NCI-H187 treated with DMSO at 0.1 percent for 48 hours (cell line): ENCODE measurements at places on chromosomes 3 and 15.

GRCh38 chr3:124322966-124323365 is 331.0 kb upstream of the ROPN1 start:
- no peak for DNase-seq

- DNase-seq, result no peak
Measured at GRCh38 chr3:124772081-124772831, 42.0 kb downstream of the UMPS start.

DNA sequence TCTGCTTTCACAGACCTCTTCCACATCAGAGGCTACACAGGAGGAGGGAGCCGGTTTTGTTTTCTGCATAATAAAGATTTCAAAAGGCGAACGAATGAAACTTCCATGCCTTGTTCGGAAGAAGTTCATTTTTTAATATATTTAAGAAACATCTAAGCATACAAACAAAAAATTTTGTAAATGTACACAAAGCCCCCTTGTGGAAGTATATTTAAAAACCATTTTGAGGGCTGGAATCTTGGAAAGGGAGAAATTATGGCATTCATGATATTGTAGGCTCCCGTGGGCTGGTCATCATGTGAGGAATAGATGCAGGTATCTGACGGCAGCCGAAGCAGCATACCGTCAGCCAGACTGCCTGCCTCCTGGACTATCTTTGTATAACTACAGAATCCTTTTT is 90.4 kb downstream of the MECOM start:
- no peak for DNase-seq

DNA sequence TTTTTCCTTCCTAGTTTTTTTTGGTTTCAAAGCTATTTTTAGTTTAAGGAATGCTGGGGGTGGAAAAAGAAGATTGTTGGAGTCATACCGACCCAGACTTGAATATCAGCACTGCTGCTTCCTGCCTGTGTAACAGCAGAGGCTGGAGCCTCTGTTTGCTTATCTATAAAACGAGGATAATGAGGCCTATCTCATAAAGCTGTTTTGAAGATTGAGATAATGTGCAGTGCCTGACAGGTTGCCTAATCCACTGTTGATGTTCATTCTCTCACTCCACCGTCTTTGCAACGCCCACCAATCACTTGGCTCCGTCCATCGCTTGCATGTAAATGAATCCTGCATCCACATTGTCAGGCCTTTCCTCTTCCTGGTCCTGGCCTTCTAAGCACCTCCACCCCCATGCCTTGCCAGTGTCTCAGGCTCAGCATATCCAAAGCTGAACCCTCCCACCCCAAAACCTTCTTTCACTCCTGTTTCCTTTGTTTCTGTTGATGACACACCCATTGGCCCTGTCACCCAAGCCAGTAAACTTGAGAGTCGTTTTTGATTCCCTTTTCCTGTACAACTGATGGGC is 94.9 kb downstream of the MEX3B start:
- no peak for DNase-seq

DNA sequence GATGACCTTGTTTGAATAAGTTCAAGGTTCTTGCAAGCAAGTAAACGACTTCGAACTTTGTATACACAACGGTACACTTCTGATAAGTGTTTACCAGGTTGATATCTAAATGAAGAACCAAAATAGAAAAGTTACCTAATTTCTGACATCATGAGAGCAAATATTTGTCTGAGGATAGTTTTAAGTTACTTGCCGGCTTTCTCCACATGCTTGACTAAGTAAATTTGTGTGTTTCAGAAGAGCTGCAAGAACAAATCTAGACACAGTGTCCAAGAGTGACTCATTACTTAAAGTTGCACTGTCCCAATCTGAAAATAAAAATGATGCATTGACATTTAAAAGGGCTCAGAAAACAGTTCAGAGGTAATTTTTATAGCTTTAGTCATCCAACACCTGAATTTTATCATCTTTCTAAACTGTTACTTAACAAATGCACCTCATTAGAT is 115.1 kb downstream of the HERC1 start:
- DNase-seq, result no peak

GRCh38 chr3:141109751-141110150 is 58.6 kb downstream of the SPSB4 start:
- DNase-seq, result no peak

GRCh38 chr15:33226559-33227181 is 32.2 kb upstream of the FMN1 start:
- no peak for DNase-seq

GRCh38 chr15:89492111-89492641 is 4.2 kb downstream of the RHCG start:
- DNase-seq, result no peak

DNA sequence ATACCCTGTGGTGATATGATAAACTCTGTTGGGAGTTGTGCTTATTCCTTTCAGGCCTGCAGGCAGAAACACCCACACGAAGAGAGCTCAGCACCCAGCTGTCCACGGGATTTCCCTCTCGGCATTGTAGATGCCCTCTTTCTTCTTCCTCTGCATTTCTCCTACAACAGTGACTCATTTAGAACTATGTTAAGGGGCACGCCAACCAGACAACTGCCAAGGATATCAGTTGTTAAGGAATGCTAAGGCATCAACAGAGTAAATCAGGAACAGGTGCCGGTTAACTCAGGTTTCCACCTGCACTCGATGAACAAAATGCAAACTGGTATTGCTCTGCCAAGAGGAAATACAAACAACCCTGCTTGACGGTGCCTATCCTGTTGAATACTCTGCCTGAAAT is 270.0 kb upstream of the PEX5L start:
- DNase-seq, result no peak

DNA sequence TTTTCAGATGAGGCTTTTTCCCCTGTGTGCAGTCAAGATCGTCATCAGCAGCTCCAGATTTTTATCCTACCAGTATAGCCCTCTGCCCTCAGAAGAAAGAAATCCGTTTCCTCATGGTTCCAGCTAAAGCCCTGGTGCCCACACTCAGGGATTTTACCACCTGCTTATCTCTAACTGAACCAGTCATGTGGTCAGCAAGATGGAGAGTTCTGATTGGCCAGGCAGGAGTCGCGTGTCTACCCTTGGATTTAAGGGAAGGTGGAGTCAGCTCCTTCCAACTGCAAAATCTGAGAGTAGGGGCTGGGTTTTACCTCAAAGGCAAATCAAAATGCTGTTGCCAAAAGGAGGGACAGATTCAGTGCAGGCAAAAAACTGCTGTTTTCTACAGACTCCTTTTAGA is 135.3 kb downstream of the LRTM1 start:
- DNase-seq, result no peak

DNA sequence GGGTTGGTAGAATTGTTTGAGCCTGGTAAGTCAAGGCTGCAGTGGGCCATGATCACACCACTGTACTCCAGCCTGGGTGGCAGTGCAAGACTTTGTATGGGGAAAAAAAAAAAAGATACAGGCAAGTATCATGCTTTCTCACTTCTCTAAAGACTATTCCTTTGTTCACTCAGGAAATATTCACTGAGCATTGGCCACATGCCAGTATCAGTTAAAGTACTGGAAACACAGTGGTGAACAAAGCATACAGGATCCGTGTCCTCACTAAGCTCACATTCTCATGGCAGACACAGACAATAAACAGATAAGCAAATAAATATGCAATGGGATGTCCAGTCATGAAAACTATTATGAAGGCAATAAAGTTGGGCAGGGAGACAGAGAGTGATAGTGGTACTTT is 5.1 kb upstream of the MTHFS start:
- no peak for DNase-seq

GRCh38 chr3:58018892-58019742 is 10.9 kb downstream of the FLNB start:
- no peak for DNase-seq

GRCh38 chr3:94106268-94106667 is 43.4 kb downstream of the NSUN3 start:
- no peak for DNase-seq

DNA sequence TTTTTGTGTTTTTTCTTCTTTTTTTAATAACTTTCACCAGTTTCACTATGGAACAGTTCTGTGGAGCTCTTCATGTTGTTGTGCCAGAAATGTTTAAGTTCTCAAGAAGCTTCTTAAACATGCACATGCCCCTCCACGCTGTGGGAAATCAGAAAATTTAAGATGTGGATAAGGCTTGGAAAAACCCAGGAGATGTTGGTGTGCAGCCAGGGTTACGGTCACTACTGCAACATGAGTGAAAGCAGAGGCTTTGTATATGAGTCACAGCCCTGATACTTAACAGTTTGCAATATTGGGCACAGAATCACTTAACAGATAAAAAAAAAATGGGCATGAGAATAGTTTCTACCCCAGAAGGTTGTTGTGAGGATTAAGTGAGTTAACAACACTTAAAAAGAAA is 399.9 kb downstream of the LRTM1 start:
- DNase-seq, result no peak

GRCh38 chr3:50503504-50504342 is at the start of gene CACNA2D2:
CACNA2D2 (minus strand) TSS chr3:50503634; CDS start chr3:50503423, 211 bp downstream.
- DNase-seq, result no peak

GRCh38 chr3:177039490-177040274 is 157.6 kb downstream of the TBL1XR1 start:
- DNase-seq, result no peak

DNA sequence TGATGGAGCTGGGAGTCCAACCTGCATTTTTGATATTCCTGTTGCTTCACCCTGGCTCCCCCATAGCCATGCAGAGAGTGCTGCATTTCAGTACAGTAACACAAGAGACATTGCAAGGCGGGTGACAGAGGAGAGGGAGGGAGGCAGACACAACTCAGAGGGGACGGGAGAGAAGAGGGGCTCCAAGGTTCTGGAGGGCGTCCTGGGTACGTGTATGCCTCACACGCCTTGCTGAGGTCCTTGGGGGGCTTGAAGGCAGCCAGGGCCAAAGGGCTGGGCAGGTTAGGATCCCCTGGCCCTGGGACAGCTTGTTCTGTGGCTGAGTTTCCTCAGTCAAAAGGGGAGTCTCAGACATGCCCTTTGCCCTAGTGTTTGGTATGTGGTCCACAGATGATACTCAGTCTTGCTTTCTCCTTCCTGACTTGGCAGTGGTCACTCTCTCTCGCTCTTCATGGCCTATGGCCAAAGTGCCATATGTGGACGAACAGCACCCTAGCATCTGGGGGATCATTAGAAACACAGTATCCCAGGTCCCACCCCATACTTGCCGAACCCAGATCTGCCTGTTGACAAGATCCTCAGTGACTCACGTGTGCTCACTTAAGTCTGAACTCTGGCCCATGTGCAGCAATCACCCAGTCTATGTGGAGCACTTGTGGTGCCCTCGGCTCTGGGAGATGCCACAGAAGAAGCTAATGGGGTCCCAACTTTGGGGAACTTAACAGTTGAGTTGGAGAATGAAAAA is 52.9 kb downstream of the FGD5 start:
- no peak for DNase-seq

DNA sequence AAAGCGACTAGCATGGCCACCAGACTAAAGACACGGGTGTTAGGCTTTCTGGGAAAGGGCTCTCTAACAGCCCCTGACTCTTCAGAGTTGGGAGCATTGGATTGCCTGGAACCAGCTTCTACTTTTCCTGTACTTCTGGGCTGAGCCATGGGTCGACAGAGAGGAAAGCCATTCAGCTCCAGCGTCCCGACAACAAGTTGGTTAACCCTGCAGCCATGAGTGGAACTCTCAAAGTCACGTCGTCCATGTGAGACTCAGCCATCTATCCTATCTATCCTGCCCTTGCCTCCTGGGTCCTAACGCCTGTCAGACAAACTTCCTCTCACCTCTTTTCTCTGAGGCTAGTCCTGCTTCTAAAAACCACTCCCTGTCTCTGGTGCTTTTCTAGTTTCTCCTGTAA is 32.6 kb upstream of the TBC1D5 start:
- no peak for DNase-seq

DNA sequence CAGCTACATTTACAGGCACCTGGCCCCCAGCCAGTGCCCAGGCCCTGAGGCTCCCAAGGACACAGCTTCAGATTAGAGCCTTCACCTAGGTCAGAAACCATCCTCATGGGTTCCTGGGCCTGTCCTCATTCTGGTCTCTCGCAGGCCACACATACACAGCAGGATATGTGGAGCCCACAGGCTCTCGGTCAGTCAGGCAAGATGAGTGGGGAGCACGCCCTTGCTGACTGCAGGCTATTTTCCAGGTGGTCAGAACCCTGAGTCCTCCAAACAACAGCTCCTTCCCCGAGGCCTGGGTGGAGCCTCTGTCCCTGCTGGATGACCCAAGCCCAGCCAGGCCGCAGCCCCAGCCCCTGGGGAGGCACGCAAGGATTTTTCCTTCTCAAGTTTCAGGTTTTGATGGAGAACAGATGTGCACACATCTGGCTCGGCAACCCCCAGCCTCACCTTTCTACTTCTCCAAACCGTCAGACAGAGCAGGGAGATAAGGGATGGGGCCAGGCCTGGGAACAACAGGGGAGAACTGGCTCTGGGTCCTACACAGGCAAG is 1.6 kb downstream of the STRA6 start:
- no peak for DNase-seq

DNA sequence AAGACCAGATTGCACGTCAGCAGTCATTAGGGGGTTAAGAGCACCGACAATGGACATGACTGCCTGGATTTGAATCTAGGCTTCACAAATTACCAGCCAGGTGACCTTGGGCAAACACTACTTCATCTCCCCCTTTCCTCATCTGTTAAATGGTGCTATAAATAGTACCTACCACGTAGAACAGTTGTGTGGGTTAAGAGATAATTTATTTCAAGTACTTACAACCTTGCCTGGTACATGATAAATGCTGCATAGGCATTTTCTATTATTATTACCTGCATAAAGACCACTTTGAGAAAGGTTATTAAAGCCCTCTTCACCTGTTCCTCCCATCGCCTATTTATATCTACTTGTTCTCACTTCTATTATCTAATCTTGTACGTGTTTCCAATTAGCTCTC is 64.7 kb downstream of the BTD start:
- no peak for DNase-seq

- no peak for DNase-seq
Measured at GRCh38 chr3:157226173-157226847, 66.4 kb upstream of the CCNL1 start.

DNA sequence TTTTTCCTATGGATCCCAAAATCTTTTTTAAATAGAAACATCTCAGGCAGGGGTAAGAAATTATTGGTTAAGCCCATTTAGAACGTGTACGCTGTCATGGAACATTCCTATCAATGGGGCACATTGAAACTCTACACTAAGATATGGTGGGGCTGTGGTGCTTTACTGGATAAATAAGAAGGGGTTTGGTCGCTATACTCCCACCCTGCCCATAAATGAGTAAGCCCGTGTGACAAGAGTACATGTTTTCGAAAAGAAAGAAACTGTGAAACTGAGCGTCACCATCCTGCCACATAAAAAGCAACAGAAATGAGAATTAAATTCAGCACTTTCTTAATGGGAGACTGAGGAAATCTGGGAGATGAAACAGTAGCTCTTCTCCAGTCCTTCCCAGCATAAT is 929.7 kb upstream of the CFAP20DC start:
- no peak for DNase-seq

GRCh38 chr3:187799942-187800641 is 54.8 kb upstream of the BCL6 start:
- DNase-seq, result no peak

GRCh38 chr3:143035466-143036211 is 34.3 kb downstream of the U2SURP start:
- no peak for DNase-seq

- no peak for DNase-seq
Measured at GRCh38 chr3:184825121-184825820, 13.3 kb downstream of the VPS8 start.
